ENCODE measurements at places on chromosomes 5 and 9.

DNA sequence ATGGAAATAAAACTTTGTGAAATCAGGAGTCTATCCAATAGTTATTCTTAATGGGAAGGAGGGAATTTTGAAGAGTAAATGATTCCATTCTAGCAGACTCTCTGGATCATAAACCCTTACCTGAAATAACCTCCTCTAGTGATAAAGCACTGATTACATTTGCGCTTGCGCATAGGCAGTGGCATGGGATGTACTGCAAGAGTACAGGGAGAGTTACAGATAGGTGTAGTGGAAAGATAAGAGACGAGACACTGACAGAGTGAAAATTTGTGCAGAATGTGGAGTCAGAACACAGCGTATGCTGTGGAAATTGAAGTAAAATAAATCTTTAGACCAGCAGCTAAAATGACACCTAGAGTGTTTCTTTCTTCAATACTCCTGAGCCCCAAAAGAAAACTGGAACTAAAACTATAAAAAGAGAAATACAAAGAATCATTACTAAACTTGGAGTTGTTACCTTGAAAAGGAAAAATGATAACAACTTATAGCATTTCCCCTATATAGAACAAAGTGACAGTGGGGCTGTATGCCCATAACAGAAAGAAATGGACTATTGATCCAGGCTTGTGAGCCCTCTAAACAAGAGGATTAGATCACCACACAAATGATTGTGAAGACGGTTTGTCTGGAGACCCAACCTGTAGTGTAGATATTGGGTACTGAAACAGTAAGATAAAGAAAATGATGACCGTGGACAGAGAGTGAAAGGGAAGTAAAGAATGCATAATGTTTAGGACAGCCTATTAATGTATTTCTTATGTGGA lies 1471.2 kb upstream of the NUDT12 start:
- DNase-seq, result no peak

DNA sequence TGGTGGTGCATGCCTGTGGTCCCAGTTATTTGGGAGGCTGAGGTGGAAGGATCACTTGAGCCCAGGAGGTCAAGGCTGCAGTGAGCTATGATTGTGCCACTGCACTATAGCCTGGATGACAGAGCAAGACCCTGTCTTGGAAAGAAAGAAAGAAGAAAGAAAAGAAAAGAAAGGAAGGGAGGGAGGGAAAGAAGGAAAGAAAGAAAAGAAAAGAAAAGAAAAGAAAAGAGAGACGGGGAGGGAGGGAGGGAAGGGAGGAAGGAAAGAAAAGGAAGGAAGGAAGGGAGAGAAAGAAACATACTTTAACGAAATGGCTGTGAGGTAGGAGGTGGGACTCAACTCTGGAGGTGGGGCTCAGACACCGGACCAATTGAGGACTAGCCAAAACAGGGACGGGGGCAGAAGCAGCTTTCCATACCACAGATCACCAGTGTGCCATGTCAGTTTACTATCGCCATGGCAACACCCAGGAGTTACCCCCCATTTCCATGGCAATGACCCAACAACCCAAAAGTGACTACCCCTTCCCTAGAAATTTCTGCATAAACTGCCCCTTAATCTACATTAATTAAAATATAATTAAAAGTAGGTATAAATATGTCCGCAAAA lies 21.3 kb downstream of the PTGES start:
- no peak for DNase-seq

GRCh38 chr9:14273696-14274121 lies 40.2 kb downstream of the NFIB start:
- DNase-seq, result no peak

- no peak for DNase-seq
These were observed 14.9 kb upstream of the MACIR start for GRCh38 chr5:103243665-103244064.

- DNase-seq, result no peak
These were observed 57.6 kb downstream of the NLN start for GRCh38 chr5:65779643-65780042.

- no peak for DNase-seq
These were observed 3.2 kb upstream of the RAI14 start for GRCh38 chr5:34652914-34653313.

DNA sequence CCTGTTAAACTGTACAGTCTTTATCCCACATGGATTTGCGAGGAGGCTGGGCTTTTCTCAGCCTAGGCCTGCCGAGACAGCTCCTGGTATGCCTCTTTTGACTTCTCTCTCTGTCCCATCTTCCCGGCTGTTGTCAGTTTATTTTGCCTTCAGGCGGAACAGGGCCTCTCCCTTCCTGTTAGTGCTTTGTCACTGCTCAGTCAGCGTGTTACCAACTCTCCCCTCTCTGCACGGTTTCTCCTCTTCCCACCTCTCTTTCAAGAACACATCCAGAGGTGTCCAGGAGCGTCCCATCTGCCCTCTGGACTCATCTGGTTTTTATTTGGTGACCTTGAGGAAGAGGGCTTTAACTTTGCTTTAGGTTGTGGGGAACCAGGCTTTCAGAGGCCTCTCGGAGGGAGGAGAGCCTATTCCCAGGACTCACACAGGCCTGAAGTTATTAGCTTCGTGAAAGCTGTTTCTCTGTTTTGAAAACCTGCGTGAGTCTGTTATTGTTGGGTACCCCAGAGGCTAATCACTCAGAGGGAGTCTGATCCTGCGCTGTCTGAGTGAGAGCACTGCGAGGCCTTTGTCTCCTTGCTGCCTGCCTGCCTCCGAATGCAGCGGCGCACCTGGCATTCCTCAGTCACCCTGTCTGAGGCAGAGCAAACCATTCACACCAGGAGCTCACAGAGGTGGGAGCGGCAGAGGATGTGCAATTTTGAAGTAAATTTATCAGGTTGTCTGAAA lies 234.4 kb upstream of the MPDZ start:
- peak; percentile 29 for DNase-seq

GRCh38 chr5:45038366-45038987 lies 229.7 kb downstream of the MRPS30 start:
- peak; percentile 45 for DNase-seq

DNA sequence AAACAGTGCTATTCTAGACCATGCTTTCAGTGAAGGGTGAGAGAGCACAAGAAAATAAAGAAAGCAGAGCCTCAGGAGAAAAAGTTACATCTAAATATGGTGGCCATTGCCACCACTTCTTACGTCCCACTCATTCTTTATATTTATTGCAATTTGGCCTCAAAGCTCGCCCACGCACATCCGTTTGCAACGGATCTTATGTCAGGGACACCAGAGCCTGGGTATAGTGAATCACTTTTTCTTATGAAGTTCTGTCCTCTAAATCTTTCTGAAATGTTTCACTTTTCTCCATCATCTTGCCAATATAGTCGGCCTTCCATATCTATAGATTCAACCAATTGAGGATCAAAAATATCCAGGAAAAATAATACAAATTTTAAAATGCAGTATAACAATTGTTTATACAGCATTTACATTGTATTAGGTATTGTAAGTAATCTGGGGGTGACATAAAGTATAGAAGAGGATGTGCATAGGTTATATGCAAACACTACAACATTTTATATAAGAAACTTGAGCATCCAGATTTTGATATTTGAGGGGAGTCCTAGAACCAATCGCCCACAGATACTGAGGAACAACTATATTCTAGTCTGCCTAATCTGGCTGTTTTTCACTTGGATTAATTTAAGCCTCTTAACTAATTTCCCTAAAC lies 35.2 kb downstream of the GOLPH3 start:
- DNase-seq, result no peak

- no peak for DNase-seq
These were observed 562 bp downstream of the GSN start for GRCh38 chr9:121268598-121268850.

GRCh38 chr9:4850603-4851310 lies 58.0 kb downstream of the RCL1 start:
- no peak for DNase-seq

- no peak for DNase-seq
These were observed 45.1 kb upstream of the HMGCS1 start for GRCh38 chr5:43358301-43358700.

- no peak for DNase-seq
These were observed 38.8 kb downstream of the NSUN2 start for GRCh38 chr5:6594066-6594465.

DNA sequence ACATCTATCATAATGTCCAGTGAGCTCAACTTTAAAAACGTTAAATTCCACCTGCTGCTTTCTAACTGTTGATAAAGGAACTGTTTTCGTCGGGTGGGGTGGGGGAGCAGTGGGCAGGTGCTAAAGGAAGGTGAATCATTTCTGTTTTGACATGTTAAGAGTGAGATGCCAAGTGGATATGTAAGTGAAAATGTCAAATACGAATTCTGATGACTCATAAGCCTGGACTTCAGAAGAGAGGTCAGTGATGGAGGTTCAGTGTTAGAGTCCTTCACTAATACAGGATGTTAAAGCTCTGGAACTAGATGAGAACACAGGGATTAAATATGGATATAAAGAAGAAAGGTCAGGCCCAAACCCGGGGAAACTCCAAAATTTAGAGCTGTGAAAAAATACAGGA lies 617.9 kb upstream of the CTNND2 start:
- DNase-seq, result no peak

DNA sequence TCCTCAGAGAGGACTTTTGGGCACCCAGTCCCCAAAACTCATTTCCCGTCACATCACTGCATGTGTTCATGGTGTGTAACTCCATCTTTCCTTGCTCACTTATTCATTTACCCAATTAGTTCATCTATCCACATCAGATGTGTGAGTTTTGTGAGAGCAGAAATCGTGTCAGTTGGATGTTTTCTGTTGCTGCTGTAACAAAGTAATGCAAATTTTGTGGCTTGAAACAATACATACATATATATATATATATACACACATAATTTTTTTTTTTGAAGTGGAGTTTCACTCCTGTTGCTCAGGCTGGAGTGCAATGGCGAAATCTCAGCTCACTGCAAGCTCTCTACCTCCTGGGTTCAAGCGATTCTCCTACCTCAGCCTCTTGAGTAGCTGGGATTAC lies 70.5 kb upstream of the BOD1 start:
- no peak for DNase-seq

DNA sequence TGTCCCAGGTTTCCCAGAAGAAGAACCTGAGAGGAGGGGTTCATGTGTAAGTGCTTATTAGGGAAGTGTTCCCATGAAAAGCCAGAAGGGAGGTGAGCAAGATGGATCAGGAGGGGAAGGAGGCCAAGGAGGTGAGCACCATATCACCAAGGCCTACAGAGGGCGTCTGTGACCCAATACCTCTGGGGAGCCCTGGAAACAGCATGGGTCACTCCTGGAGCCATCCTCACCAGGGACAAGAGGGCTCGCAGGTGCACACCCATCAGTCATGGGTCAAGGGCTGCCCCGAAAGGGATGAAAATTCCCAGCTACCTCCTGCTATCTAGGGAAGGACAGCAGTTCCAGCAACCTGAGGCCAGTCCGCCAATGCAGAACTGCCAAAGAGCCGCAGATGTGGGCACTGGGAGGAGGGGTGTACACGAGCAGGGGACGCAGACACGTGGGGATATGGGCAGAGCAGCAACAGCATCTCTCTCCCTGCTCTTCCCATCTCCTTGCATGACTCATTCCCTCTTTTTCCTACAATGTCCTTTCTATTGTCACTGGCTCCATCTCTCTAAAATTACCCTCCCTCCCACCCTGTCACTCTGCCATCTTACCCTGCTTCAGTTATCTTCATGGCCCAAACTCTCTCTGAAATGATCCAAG lies 167.6 kb upstream of the FSTL4 start:
- DNase-seq, result no peak

GRCh38 chr9:125926936-125927335 lies 179.8 kb downstream of the PBX3 start:
- no peak for DNase-seq

DNA sequence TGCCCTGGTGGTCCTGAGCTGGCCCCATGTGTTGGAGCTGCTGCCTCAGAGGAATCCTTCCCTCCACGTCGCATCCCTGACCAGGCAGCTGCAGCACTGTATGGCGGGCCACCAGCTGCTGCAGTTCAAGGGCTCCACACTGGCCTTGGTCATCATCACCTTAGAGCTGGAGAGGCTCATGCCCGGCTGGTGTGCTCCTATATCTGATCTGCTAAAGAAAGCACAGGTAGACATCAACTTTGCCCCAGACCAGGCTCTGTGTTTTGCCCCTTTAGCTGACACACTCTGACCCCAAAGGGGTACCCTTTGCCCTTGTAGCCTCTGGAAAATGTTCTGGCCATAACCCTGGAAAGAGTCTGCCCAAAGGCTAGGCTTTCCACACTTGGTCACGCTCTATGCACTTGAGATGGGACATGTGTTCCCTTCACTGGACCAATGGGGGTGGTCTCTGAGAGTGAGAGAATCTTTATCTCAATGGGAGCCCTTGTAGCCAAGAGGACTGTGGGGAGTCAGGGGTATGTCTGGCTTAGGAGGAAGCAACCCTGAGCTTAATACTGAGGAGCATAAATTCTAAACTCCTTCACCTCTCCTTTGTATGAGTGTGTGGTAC lies 4.8 kb downstream of the CCNI2 start:
- no peak for DNase-seq

GRCh38 chr5:68126886-68127285 lies 88.7 kb upstream of the PIK3R1 start:
- no peak for DNase-seq

- DNase-seq, result no peak
These were observed 14.6 kb downstream of the KIF4B start for GRCh38 chr5:155027993-155028629.

DNA sequence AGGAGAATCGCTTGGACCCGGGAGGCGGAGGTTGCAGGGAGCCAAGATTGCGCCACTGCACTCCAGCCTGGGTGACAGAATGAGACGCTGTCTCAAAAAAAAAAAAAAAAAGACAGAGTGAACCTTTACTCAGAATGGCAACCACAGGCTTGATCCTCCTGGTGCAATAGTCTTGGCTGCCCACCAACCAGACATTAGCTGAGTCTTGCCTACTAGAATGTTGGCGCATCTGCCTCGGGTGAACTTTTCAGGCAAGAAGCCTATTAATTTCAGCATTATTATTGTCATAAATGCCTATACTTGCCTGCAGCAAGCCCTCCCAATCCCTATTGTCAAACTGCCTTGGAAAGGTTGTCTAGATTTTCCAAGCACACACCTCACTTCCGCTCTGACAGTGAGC lies 4.2 kb downstream of the SERINC5 start:
- no peak for DNase-seq

DNA sequence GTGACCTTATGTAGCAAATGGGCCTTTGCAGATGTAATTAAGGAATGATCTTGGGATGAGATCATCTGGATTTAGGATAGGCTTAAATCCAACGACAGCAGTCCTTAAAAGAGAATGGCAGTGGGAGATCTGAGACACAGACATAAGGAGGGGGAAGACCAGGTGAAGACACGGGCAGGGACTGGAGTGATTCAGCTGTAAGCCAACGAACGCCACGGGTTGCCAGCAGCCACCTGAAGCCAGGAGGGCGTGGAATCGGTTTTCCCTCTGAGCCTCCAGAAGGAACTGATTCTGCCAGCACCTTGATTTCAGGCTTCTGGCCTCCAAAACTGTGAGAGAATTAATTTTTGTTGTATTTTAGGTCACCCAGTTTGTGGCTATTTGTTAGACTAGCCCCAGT lies 218.6 kb upstream of the ANKRD55 start:
- no peak for DNase-seq

- peak; percentile 29 for DNase-seq
These were observed 693 bp downstream of the DPYSL3 start for GRCh38 chr5:147509041-147509709.

- no peak for DNase-seq
These were observed 30.4 kb upstream of the BARHL1 start for GRCh38 chr9:132552041-132552440.

- DNase-seq, result no peak
These were observed 191.3 kb downstream of the RGS3 start for GRCh38 chr9:113654605-113655428.
